ENCODE measurements at places on chromosomes 1 and 21.

DNA sequence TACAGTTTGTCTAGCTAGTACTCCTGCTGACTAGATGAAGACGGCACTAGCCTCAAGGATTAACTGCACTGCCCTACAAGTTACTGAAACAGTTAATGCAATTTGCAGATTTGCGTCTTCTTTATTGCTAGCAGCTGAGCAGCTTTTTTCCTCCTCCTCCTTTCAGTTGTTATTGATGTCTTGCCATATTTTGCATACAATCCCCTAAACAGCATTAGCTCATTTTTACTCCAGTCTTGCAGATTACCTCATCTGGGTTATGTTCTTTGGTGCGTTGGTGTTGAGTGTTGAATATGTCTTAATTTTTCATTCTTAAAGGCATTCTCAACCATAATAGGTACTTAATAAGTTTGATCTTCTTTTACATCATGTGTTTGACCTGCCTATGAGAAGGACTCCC is 363.4 kb upstream of the LYPLAL1 start:
- DNase-seq, result no peak

- DNase-seq, result no peak
Measured at GRCh38 chr1:18572022-18572880, 58.4 kb upstream of the PAX7 start.

- peak; percentile 16 for DNase-seq
Measured at GRCh38 chr1:6041432-6042062, 4.1 kb upstream of the KCNAB2 start.

GRCh38 chr1:94433866-94434265 is 15.7 kb downstream of the ABCD3 start:
- DNase-seq, result no peak

- no peak for DNase-seq
Measured at GRCh38 chr1:181587870-181588438, 104.6 kb downstream of the CACNA1E start.

DNA sequence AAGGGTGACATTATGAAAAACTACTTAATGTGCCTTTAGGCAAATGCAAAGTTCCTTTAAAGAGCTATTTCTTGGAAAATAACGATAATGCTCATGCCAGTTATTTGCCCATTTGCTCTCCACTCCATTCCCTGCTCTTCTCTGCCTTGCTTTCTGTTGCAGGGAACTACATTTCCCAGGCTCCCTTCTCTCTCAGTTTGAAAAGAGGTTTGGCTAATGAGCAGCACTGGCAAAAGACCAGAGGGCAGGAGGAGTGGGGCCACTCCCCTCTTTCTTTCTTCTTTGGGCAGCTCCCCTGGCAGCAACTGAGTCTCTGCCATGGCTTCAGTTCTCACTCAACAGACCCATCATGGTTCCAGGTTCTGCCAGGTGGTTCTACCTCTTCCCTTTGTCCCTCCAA is 130.5 kb downstream of the RWDD3 start:
- DNase-seq, result no peak

GRCh38 chr1:222241410-222241809 is 306.5 kb downstream of the HHIPL2 start:
- no peak for DNase-seq

DNA sequence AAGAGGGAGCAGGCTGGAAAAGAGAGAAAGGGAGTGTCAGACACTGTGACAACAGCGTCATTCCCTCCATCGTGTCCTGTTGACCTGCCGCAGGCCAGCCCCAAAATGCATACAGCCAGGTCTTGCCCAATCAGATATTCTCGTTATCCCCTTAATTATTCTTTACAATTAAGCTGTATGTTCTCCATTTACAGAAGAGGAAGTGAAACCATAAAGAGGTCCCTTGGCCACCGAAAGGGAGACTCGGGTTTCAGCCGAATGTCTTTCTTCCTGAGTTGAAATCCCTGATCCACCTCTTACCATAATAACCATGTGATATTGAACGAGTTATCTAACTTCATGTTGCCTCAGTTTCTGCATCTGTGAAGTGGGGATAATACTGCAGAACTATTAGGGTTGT is 70.5 kb downstream of the IGSF21 start:
- DNase-seq, result no peak

DNA sequence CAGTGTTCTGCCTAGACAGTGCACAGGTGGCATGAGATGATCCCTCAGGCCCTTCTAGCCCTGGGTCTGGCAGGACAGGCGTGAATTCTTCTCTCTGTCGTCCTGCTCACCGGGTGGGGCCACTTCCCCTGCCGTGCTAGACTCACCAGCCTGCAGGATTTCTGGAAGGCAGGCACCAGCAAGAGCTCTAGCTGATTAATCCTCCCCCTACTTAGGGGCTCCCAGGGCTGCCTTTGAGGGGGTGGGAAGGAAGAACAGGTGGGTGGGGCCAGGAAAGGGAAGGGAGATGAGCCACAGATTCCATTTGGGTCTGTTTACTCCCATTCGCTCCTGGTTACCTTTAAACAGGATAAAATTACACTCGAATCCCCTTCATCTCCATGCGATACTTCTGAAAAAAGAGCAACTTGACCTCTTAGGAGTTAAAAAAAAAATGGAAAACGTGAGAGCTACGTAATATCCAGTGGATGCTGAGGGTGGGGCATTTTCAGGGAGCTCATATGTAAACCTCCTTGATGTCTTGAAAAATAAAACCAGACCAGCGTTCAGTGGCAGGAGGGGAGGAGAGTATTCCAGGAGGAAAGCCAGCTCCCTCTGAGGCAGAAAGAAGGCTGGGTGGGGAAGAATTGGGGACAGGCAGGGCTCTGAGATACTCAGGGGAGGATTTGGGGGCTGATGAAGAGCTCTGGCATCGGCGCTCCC is 665.5 kb downstream of the PTPRU start:
- DNase-seq, result no peak

DNA sequence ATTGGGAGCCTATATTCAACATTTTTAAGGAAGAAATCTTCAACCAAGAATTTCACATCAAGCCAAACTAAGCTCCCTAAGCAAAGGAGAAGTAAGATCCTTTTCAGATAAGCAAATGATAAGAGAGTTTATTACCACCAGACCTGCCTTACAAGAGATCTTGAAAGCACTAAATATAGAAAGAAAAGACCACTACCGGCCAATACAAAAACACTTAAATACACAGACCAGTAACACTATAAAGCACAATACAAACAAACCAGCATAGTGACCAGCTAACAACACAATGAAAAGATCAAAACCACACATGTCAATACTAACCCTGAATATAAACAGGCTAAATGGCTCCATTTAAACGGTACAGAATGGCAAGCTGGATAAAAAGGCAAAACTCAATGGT is 165.4 kb downstream of the MRPL39 start:
- DNase-seq, result no peak

DNA sequence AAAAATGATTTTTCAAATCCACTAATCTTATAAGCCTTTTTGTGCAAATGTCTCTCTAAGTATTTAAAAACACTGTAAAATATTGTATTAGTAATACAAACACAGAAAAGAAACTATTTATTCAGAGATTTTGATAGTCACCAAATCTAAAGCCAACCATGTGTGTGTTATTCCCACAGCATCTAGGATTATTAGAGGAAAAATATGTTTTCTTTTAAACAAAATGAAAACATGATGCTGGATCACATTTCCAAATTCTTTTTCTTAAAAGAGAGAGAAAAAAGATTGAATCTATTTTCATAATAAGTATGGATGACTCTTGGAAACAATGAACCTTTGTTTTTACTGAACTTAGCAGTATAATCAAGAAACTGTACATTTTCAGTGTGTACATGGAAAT is 25.3 kb downstream of the COLGALT2 start:
- no peak for DNase-seq

- DNase-seq, result no peak
Measured at GRCh38 chr1:184215274-184215925, 163.9 kb downstream of the TSEN15 start.

DNA sequence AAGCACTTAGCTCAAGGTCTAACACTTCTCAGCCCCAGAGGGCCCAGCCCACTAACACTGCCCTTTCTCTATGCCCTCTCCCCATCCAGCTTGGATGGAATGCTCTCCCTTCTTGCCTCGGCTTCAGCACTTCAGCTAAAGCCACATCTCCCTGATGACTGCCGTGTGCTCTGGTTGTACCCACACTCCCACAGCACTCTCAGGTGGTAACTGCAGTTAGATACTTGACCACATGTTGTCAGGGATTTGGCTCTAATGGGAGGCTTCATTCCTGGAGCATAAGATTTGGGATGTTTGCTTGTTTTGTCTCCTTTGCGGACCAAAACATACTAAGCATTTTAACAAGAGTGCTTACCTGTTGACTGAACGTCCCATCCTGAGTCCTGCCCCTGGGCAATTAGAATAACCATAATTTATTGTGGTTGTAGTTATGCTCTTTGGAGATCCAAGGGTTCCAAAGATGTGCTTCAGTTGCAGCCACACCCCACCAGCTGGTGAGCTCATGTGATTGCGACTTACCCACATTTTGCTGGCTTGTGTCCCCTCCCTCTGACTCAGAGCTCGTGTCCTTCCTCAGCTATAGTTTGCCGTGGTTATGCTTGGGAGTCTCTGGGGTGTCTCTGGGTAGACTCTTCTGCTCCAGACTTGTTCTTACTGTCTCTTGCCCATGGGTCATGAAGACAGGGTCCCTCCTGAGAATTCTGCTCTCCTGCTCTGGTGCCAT is 7.7 kb upstream of the SLC26A9 start:
- DNase-seq, result no peak

GRCh38 chr21:35268817-35269216 is 219.7 kb upstream of the RUNX1 start:
- no peak for DNase-seq

- no peak for DNase-seq
Measured at GRCh38 chr1:29707796-29708195, 471.5 kb downstream of the PTPRU start.

DNA sequence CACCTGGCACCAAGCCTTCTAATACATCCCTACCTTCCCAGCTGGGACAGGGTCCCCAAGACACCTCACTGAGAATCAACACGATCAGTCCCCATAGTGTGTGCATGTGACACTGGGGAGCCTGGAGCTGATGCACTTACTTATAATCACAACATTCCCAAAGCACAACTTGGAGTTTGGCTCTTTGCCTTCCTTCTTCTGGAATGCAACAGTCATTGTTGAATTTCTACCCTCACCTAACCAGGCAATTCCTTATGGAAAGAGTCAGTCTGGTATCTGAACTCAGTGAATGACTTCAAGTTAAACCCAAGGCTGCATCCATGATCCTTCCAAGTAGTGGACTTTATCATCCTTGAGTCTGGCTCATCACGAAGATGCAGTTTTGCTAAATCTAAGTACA is 86.1 kb downstream of the DSCAM start:
- DNase-seq, result no peak
